ENCODE measurements at places on chromosomes 5 and 9. TPM values are rescaled to one million over a fixed set of nuclear protein-coding genes. Genes with fewer than 3 reads are reported as not detected.
A peak's percentile ranks its signal among the peaks of the same experiment; 100 is the strongest.

Gene DOCK2
- total RNA-seq, result 1.4 TPM

DNA sequence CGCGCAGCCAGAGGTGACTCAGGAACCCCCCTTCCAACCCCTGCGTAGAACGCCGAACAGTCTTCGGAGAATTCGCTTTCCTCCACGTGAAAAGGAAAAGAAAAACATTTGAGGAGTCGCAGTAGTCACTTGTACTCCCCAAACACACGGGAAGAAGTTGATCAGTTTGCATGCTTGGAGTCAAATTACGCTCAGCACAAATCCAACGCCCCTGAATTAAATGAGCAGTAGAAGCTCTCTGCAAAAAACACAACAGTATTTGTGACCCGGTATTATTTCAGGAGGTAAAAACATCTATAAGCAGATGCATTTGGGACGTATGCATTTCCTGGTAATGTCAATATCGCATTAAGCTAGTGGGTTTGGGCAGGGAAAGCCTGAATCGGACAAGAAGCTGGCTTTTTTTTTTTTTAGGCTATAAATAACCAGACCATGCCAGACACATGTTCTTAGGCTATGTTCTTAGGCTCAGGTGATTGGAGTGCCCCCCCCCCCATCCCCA, 854 bp upstream of the ARL15 start:
- H3K4me3 ChIP-seq, result peak overlapping the region; percentile 80
- no peaks in the 10 kb centered on the region for H3K36me3 ChIP-seq
- peaks cover 13% of the 10 kb centered on the region for H3K4me1 ChIP-seq
- peak overlapping the region; percentile 75 for H3K27ac ChIP-seq
- no peak for DNase-seq

GRCh38 chr5:7376871-7377270, 19.1 kb upstream of the ADCY2 start:
- no peak overlapping the region for H3K27ac ChIP-seq
- H3K27me3 ChIP-seq, result no peaks in the 10 kb centered on the region
- no peak for DNase-seq
- no peaks in the 10 kb centered on the region for H3K4me1 ChIP-seq

Gene CARTPT
- total RNA-seq, result not detected

DNA sequence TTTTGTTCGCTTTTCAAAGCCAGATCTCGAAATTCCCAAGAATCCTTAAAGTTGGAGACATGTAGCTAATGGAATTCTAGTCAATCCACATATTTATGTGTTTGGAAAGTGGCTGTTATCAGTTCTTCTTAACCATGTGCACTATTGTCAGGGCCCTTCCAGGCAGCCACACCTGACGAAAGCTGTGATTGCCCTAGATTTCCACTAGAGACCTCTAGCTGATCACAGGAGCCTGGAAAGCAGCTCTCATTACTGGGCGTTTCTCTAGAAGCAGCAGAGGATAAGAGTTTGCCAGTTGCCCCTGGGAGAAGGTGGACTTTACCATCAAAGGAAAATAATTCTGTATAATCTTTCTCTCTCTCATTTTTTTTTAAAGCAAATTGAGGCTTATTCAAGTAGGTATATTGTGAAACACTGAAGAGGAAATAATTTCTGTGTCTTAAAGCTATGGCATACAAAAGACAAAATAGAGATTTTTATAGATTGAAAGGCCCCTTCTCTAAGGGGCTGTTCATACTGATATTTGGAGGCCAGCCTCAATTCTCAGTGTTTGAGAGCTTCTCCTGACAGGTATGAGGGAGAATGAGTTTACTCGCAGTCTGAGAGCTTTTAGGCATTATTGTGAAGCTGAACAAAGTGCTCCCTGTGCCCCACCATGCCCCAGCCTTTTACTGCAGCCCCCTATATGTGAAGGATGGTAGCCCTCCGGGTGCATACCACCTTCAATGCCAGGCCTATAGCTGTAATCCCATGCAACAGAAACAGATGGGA, 405.4 kb upstream of the ACTBL2 start:
- peak; percentile 27 for DNase-seq
- H3K27me3 ChIP-seq, result no peaks in the 10 kb centered on the region
- no peaks in the 10 kb centered on the region for H3K36me3 ChIP-seq
- peak overlapping the region; percentile 95 for H3K27ac ChIP-seq

DNA sequence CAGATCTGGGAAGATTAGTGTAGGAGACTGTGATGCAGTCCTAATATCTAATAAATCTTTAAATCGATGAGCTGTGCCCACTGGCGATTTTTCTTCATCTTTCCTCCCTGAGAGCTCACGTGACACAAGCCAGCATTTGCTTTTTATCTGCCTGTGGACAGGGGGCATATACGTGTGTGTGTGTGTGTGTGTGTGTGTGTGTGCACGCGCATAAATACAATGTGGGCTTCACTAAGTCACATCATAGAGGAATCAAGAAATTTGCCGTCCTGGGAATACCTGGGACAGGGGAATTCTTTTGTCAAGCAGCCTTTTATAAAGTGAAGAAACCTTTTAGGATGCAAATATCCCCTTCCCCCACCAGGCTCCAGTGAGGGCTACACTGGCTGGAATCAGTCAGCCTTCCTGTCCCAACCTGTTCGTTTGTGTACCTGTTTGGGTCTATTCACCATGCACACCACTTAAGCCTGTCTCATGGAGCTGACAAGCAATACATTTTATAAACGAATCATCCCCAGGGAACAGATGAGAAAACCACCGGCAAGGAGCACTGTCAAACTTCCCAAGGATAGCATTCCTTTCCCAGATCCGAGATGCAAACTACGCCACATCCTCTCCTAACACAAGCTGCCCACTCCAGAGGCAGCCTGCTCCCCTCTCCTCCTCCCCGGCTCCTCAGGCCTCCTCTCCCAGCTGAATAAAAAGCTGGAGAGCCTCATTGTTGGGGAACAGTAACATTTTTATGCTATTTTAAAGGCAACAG, 2.7 kb downstream of the EPB41L4B start:
- no peaks in the 10 kb centered on the region for H3K27me3 ChIP-seq
- H3K4me1 ChIP-seq, result peaks cover 50% of the 10 kb centered on the region
- no peak for DNase-seq
- H3K4me3 ChIP-seq, result peak overlapping the region; percentile 53

Gene PCDH12
- total RNA-seq, result not detected

Gene CCDC187
- not detected for total RNA-seq

Gene PLPP7
- total RNA-seq, result 3.3 TPM

GRCh38 chr9:116151966-116152381, 1.6 kb upstream of the PAPPA start:
- H3K36me3 ChIP-seq, result no peaks in the 10 kb centered on the region
- peaks cover 3% of the 10 kb centered on the region for H3K4me1 ChIP-seq
- no peak for DNase-seq
- H3K4me3 ChIP-seq, result no peak overlapping the region

DNA sequence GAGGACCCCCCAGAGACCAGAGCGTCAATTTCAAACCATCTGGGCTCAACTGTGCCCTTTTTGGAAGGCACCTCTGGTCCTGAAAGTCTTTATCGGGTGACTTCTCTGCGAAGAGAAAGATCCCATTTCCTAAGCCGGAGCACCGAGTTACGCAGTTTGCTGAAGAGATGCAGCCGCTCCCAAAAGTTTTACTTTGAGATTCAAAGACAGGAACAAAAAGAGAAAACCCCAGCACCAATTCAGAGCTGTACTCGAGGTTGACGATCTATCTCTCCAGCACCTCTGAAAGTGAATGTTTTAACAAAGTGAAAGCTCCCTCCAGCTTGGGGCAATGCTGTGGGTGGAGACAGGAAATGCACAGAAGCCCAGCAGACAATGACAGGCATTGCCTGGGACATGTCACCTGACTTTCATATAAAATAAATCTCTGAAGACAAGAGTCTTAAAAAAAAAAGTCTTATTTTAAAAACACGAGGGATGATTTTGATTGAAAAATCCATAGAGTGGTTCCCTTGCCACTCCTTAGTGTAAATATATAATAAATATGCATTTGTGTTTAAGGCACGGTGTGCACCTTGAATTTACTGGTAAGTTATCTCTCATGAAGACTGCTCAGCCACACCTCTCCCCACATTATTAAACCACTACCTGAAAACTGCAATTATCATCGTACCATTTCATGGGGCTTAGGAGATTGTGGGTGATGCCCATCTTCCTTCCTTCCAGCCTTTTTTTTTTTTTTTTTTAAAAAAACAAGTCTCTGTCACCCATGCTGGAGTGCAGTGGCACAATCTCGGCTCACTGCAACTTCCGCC, 79.9 kb downstream of the FNBP1 start:
- no peaks in the 10 kb centered on the region for H3K27me3 ChIP-seq
- H3K4me1 ChIP-seq, result peaks cover 19% of the 10 kb centered on the region
- peak overlapping the region; percentile 69 for H3K27ac ChIP-seq

Gene IL13
- not detected for total RNA-seq

- no peak overlapping the region for H3K4me3 ChIP-seq
- H3K4me1 ChIP-seq, result peaks cover 15% of the 10 kb centered on the region
- H3K27ac ChIP-seq, result no peak overlapping the region
- no peaks in the 10 kb centered on the region for H3K36me3 ChIP-seq
- DNase-seq, result no peak
- no peaks in the 10 kb centered on the region for H3K27me3 ChIP-seq
Observed at GRCh38 chr5:65812648-65813047, 90.6 kb downstream of the NLN start.

DNA sequence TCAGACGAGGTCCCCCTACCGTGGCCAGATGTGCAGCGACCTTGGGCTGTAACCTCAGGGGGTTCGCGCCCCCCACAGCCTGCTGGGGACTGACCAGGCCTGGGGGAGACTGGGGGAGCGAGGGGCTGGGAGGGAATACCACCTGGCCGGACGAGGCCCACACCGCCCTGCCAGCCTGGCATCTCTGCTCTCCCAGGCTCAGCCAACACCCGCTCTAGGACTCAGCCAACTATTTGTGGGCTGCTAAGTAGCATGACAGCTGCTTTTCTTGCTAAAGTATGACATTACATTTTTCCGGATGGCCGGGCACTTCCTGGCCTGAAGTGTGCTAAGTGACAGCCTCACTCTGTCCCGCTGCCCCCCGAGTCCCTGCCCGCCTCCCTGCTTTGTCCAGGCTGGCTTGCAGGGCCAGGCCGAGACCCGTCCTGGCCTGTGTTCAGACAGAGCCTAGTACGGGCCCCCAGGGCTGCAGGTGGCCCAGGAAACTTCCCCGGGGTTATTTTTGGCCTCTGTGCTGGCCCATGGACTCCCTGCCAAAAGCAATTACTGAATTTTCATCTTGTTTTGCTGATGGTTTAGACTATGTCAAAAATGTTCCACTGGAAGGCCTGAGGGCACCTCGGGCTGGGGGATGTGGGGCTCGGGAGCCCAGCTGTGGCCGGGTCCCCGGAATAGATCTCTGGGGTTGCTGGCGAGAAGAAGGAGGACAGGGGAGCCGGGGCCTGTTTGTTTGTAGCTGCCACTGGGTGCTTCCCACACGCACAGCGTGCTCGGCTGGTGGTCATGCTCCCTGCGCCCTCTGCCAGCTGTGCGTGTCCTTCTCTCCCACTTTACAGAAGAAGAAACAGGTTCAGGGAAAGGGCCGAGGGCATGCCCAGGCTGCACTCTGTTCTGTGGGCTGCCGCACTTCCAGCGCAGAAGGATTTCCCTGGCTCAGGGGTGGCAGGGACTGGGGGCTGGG, 13.4 kb upstream of the SLC2A6 start:
- no peaks in the 10 kb centered on the region for H3K27me3 ChIP-seq
- no peaks in the 10 kb centered on the region for H3K36me3 ChIP-seq
- no peak overlapping the region for H3K4me3 ChIP-seq
- H3K4me1 ChIP-seq, result no peaks in the 10 kb centered on the region
- no peak overlapping the region for H3K27ac ChIP-seq

- no peak overlapping the region for H3K27ac ChIP-seq
- no peaks in the 10 kb centered on the region for H3K4me1 ChIP-seq
- no peaks in the 10 kb centered on the region for H3K36me3 ChIP-seq
- no peaks in the 10 kb centered on the region for H3K27me3 ChIP-seq
Observed at GRCh38 chr5:35850967-35851680, 5.6 kb upstream of the IL7R start.

GRCh38 chr5:144390133-144390532, 219.5 kb downstream of the KCTD16 start:
- no peaks in the 10 kb centered on the region for H3K27me3 ChIP-seq
- H3K36me3 ChIP-seq, result no peaks in the 10 kb centered on the region
- H3K27ac ChIP-seq, result no peak overlapping the region
- no peaks in the 10 kb centered on the region for H3K4me1 ChIP-seq

DNA sequence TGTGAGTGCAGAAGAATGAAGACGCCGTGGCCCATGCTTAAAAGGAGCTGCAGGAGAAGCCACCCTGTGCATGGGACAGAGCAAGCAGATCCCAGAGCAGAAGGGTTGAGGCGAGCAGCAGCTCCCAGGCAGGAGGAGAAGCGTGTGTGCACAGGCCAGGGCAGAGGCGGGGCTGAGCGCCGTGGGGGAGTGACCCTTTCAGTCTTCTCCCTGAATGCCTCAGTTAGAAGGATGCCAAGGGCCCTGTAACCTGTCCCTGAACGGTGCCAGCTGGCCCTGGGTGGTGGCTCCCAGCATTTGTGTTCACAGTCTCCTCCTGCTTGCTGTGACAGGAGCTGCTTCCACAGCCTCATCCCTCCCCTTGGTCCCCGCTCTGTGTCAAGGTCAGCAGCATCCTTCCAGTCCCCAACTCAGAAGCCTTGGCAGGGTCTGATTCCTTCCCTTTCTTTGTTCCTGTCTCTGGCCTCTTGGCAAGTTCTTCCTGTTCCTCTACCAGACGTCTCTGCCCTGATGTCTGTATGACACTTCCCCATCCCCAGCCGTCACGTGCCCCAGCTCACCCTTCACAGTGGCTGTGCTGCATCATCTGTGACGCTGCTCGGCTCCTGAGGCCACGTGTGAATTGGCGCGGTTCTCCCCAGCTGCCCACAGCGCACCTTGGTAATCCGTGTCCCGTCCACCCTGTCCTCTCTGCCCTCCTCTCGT, 5.2 kb downstream of the EXOC3 start:
- H3K4me3 ChIP-seq, result no peak overlapping the region
- H3K4me1 ChIP-seq, result peaks cover 7% of the 10 kb centered on the region
- no peak overlapping the region for H3K27ac ChIP-seq
- H3K27me3 ChIP-seq, result no peaks in the 10 kb centered on the region
- no peak for DNase-seq

All from Panc1 (cell line).